CD14-positive monocyte (primary cell): ENCODE measurements at places on chromosomes 4 and X.

DNA sequence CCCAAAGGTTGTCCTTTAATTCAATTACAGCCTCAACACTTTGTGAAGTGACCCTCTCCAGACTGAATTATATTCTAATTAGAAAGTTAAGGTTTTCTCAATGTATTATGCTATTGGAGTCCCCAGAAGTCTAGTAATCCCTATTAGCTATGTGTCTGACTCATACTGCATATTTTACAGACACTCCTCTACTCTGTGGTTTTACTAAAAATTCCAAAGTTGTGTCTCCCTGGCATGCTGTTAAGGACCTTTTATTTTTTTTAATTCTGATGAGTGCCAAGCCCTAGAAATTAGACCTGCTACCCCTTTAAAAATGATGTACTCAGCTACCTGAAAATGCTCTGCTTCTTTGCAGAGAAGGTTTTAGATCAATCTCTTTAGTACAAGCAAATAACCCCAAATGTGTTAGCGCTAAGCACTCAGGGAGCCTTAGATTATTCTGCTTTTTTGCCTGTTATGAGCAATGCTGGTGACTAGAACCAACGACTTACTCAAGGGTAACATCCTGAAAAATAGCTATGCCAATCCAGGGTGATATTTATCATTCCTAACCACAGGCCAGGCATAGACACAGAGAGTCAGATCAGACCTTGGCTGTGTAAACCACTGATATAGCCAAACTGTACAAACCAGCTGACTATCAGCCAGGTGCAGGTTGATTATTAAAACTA lies 26.1 kb upstream of the CXCL13 start:
- DNase-seq: no peak

- no peak for DNase-seq
Measured at GRCh38 chr4:81287101-81287500, 72.1 kb upstream of the PRKG2 start.

DNA sequence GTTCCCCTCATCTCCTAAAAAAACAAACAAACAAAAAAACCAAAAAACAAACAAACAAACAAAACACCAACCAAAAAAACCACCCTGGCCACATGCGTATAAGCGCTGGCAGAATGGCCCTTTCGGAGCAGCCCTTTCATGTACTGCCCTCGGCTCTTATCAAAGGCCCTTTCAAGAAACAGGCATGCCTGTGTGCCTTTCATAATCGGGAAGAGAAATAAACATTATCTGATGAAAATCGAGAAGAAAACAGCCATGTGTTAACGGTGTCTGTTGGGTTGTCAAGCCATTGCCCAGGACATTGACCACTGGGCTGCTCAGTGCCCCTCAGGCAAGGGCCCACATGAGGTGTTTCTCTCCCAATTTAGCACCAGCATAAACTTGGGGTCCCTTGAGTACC lies 68.3 kb downstream of the PJA1 start:
- no peak for DNase-seq

- DNase-seq: peak; percentile 39
Measured at GRCh38 chr4:83109480-83110222, 4.9 kb downstream of the PLAC8 start.

DNA sequence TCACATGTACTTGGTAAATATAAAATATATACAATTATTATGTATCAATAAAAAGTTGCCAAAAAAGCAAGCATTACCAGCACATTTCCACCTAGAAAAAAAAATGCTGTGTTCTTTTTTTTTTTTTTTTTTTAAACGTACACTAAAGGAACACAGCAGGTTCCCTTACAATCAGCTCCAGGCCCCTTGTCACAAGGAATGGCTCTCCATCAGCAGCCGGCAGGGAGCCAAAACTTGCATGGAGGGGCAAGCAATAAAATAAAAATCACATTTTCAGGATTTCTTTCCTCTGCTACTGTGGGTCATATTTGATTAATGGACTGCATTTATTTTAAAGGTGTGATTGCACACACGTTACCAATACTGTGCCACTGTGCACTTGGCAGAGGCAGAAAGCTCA lies 460.3 kb downstream of the GPAT3 start:
- no peak for DNase-seq

DNA sequence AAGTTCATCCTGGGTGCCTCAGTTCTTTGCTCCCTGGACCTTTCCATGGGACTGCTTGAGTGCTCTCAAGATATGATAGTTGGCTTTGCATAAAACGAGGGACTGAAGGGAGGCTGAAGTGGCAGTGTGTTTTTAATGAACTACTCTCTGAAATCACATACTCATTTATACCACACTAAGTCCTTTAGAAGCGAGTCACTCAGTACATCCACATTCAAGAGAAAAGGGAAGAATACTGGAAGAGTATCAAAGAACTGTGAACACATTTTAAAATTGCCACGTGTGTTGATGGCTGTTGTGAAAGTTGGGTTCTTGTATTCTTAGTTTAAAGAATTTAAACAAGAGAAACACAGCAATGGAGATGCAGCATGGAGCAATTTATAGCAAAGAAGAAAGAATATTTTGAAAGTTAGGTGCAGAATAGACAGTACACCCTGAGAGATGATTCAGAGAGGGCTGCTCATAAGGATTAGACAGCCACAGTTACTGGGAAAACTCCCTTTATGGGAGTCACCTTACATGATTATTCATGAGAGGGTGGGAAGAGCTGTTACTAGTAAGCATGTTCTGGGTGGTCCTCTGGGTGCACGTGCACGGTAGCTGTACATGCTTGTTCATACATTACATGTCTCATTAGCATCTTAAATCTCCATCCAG lies 380.7 kb downstream of the ADGRL3 start:
- no peak for DNase-seq

DNA sequence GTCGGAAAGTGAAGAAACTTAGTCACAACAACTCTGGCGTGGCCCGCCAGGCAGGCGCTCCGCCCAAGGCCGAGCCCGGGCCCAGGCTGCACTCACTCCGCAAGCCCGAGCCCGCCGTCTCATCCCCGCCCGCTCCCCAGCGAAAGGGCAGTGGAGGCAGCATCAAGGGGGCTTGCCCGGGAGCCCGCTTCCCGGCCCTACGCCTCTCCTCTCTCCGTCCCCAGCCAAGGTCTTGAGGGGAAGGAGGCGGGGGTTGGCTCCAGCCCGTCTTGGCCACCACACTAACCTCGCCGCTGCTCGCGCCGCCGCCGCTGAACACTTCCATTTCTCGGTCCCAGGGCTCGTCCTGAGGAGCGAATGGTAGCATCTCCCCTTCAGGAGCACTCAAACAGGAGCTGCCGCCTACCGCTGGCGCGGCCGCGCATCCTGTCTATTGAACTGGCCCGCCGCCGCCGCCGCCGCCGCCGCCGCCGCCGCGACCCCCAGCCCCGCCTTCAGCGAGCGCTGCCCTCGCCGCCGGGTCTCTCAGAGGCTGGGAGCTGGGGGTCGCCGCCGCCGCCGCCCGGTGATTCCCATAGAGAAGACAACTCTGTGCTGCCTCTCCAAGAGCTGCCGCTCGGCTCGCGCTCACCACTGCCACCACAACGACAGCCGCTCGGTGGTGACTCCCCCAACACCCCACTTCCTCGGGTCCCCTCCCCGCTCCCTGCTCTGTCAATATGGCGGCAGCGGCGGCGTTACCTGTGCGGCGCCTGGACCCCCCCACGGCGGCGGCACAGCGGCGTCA lies at the start of gene RPS6KA6:
Gene RPS6KA6 (minus strand): TSS at position 667 of the 787 bp plus-strand sequence. CDS start 300 bp downstream, at position 367.
- no peak for DNase-seq

GRCh38 chrX:38803243-38803587 lies 2.0 kb downstream of the MID1IP1 start:
- DNase-seq: no peak

DNA sequence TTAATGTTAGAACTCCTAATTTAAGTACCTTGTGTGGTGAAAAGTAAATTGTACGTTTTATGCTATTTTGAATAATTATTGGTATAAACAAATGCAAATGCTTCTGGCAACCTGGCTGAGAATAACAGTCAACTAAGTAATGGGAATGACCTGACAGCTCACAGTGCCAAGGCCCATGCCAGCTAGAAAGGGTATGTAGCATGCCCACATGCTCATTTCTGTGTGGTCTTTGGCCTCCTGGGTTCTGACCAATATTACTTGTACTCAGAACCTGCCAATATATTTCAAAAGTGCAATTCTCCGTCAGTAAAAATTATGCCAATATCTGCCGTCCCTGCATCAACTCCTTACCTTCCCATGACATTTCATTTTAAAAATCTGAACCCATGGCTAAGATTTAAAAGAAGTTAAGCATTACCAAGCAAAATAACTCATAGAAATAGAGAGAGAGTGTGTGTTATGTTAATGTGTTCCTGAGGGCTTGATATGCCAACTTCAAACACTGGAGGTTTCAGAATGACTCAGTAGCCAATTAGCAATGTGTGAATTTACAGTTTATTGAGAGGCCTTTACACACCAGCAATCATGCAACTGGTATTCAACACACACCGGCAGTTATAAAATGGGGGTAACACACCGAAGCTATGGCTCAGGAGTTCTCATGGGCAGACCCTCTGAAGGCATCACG lies 820.8 kb downstream of the FSTL5 start:
- no peak for DNase-seq

DNA sequence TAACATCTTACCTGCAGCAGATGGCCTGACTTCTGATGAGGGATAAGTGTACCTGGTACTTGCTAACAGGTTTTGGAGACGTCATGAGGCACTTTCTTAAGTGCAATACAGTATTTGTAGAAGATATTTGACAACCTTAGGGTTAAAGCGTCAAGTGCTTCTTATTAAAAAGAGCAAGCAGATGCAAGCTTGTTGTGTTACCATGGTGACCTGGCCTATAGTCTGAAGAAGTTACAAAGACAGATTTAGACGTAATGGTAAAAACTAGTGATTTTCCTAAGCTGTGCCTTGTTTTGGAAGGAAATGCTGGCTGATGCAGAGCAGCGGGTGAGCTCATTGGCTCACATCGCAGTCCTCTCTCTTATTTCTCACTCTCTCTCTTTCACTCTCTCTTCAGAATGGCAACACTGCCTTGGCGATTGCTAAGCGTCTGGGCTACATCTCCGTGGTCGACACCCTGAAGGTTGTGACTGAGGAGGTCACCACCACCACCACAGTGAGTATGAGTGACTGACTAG lies 243.6 kb downstream of the ANK2 start:
- DNase-seq: no peak

DNA sequence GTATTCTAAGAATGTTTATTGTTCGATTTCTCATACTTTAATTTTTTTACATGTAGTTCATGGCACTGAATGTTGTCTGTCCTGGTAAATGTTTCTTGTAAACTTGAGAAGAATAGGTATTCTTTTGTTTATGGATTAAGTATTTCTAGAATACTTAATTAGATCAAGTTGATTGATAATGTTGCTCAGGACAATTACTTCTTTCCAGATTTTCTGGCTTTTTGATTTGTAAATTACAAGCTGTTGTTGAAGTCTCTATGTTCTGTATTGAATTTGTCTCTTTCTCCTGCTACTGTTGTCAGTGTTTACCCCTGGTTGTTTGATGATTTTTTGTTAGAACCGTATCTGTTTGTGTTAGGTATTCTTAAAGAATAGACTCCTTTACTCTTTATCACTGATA lies 1720.9 kb upstream of the AGA start:
- DNase-seq: no peak

GRCh38 chrX:38664285-38664684 lies 102.9 kb downstream of the TSPAN7 start:
- no peak for DNase-seq

- DNase-seq: no peak
Measured at GRCh38 chr4:168409089-168409801, 71.0 kb downstream of the DDX60L start.

- no peak for DNase-seq
Measured at GRCh38 chr4:119005928-119006460, 117.3 kb downstream of the SYNPO2 start.

GRCh38 chr4:156396534-156396933 lies 442.9 kb upstream of the CTSO start:
- DNase-seq: no peak

- DNase-seq: no peak
Measured at GRCh38 chr4:68079928-68080327, 49.7 kb downstream of the TMPRSS11F start.

- no peak for DNase-seq
Measured at GRCh38 chr4:173572493-173573129, 42.6 kb upstream of the HAND2 start.

GRCh38 chr4:52071791-52072546 lies 20.9 kb downstream of the SPATA18 start:
- DNase-seq: no peak

GRCh38 chrX:39327705-39328104 lies 526.4 kb downstream of the MID1IP1 start:
- no peak for DNase-seq

DNA sequence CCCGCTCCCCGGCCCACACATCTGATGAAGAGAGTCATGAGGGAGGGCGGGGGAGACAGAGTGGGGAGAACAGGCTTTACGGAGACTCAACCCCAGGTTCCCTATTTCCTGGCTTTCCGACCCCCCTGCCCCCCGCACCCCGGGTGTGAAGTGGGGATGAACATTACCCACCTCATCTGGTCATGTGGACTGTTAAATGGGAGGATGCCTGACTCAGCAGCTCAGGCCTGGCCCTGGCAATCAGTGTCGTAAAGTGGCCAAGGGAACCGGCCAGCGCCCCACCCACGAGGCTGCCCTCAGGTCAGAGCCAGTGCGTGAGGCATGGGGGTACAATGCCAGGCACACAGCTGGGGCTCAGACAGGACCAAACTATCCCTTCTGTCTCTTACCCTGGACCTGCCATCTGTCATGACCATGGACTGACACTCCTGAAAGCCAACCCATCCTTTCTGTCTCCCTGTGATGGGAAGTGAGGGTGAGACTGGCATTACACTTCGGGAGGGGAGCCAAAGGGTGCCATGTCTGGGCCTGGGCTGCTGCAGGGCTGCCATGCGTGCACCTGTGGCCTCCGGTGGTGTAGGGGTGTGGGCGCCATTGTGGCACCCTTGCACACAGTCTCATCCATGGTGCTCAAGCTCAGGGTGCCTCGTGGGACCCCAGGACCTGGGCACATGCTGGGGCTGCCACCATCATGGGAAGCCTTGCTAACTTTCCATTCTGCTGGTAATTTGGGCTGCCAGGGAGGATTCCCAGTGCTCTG lies 106.1 kb upstream of the PSAPL1 start:
- no peak for DNase-seq

GRCh38 chr4:28287831-28288233 lies 1427.2 kb downstream of the STIM2 start:
- no peak for DNase-seq

DNA sequence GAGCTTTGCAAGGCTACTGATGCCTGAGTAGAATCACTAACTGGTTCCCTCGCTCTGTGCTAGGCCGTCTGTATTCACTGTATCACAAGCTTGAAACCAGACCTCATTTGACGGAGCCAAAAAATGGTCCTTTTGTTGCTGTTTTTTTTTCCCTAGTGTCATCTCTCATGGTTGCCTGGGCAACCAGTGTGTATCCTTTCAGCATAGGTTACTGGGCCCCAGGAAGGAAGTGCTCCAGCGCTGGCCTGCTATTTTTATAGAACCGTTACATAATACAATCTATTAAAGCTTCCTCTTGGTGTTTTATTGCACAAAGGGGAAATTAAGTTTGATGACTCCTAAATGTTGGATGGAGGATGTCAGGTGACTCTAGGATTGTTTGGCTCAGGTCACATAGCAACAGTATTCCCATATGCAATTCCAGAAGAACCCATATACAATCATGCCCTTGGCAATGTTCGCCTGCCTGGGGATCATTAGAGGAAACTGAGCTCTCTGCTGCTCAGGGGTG lies 220.4 kb downstream of the SPRY1 start:
- peak; percentile 92 for DNase-seq
